ENCODE measurements at places on chromosomes 11 and 22.

DNA sequence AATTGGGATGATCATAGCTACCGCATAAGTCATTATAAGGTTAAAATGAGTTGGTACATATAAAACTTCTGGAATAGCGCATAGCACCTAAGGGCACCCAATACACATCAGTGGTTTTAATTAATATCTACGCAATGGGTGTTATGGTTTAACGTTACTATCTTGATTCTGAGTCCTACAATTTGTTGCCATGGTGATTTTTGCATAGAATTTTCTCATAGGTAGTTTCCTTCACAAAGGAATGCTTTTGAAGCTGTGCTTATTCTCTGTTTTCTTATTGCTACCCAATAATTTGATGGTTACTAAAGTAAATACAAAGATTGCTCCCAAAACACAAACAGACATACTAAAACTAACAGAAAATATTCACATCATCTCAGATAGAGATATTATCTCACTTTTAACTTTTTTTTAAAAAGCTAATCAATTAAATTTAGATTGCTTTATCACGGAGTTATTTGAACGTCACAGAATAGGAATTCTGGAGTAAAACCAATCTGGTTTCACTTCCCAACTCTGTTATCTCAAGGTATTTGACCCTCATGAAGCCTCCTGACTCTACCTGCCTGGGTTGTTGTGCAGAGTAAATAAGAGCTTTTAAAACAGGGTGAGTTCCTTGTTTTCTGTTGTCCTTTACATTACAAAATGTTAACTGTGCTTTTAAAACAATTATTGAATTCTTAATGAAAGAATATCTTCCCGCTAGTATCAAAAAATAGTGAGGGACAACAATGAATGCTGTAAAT, 635.5 kb upstream of the CCDC90B start:
- DNase-seq = no peak

- no peak for DNase-seq
Measured at GRCh38 chr11:76085270-76085669, 121.0 kb downstream of the WNT11 start.

DNA sequence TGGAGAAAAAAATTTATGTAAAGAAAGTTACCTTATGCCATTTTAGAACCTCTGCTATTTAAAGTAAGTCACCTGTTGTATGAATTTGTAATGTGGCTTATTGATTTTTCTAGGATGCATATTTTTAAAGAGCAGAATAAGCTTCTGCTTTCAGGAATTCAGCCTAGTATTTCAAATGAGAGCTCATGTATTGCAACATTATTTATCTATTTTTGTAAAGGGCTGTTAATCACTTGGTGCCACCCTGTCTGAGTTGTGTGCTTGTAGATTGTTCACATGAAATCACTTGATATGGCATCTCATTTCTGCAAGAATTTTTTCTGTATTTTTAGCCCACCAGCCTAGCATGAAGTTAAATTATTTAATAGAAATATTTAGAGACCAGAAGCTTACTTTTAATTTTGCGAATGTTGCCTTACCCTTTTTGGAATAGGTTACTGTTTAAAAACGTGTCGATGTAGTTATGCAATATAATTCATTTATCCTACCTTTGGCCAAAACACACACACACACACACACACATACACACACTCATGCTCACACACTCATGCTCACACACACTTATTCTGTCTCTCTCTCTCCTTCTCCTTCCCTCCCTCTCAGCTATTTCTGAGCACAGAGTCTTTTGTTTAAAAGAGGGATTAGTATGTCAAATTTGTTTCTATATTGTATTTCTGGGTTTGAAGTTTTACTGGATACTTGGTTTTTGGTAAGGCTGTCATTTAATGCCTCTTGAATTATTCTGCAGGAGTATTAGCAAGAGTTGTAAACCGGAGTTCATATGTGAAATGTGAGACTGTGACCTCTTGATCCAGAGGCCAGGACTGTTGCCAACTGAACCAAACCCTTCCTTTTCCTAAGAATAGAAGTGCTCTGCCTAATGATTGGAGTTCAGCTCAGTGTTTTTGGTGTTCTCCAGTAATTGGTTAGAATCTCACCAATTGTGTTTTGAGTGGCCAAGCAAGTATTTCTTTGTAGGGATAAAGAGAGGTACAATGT, 34.4 kb downstream of the YAP1 start:
- no peak for DNase-seq

- DNase-seq = no peak
Measured at GRCh38 chr11:15913261-15913660, 443.1 kb downstream of the SOX6 start.

DNA sequence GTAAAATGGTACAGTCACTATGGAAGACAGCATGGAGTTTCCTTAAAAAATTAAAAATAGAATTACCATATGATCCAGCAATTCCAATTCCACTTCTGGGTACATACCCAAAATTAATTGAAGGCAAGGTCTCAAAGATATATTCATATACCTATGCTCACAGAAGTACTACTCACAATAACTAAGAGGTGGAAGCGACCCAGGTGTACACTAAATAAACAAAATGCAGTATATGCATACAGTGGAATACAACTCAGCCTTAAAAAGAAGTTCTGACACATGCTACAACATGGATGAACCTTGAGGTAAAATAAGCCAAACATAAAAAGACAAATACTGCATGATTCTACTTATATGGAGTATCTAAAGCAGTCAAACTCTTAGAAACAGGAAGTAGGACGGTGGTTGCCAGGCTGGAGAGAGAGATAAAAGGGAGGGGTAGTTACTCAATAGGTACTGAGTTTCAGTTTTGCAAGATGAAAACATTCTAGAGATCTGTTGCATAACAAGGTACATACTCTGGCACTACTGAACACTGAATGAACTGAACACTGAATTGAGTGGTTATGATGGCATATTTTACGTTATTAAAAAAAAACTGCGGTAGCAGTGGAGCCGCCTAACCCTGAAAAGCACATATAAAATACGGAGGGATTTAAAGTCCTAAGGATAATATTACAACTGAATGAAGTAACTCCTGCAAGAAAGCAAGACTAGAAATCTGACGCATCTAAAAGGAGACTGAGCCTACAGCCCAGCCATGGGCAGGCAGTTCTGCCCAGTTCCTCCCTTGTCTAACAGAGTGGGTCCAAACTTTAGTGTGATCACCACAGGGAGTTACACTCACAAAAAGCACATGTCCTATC, 12.8 kb downstream of the DGCR2 start:
- DNase-seq = no peak

GRCh38 chr22:29623553-29624169, 20.2 kb downstream of the NF2 start:
- no peak for DNase-seq

GRCh38 chr11:1483445-1483961, 3.1 kb downstream of the MOB2 start:
- DNase-seq = no peak

DNA sequence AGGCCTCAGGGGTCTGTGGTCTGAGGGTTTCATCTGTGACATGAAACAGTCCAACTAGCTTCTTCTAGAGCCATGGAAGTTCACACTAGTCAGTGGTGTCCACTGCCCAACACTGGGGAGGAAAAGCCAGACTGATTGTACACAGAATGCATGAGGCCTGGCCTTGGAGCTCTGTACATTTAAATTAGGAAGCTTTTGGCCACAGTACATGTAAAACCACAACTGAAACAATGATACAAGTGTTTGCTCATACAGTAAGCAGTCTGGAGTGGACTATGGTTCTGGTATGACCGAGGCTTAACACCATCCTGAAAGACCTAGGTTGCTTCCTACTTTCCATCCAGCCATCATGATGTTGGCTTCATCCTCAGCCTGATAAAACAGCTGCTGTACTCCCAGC, 73.8 kb upstream of the SESN3 start:
- DNase-seq = no peak

DNA sequence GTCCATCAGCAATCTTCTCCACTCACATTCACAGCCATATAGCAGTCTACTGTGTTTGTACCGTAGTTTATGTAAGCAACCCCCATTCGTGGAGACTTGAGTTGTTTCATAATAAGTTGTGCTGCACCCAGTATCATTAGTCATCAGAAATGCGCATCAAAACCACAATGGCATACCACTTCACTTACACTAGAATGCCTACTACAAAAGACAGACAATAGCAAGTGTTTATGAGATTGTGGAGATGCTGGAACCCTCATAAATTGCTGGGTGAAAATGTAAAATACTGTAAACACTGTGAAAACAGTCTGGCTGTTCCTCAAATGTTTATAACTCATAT, 133.3 kb downstream of the ATXN10 start:
- DNase-seq = no peak

GRCh38 chr11:44607319-44607962, 42.0 kb downstream of the CD82 start:
- no peak for DNase-seq

DNA sequence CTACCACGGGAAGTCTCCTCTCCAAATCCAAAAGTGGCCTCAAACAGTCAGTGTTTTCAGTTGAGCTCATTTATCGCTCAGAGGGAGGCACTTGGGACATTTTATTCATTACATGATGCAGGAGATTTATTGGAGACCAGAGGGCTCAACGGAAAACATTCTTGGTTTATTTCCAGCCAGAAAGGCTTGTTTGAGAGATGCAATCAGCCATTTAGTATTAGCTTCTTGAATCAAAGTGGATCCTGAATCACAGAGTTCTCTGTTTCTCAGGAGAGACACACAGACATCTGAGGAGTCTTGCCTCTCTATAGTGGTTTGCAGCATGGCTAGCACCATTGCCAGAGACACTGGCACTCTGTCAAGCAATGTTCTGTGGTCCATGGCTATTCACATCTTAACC, 31.5 kb downstream of the CD44 start:
- no peak for DNase-seq

- no peak for DNase-seq
Measured at GRCh38 chr22:17113600-17113999, 7.6 kb downstream of the TMEM121B start.

GRCh38 chr11:71334191-71334590, 81.8 kb upstream of the SHANK2 start:
- no peak for DNase-seq

DNA sequence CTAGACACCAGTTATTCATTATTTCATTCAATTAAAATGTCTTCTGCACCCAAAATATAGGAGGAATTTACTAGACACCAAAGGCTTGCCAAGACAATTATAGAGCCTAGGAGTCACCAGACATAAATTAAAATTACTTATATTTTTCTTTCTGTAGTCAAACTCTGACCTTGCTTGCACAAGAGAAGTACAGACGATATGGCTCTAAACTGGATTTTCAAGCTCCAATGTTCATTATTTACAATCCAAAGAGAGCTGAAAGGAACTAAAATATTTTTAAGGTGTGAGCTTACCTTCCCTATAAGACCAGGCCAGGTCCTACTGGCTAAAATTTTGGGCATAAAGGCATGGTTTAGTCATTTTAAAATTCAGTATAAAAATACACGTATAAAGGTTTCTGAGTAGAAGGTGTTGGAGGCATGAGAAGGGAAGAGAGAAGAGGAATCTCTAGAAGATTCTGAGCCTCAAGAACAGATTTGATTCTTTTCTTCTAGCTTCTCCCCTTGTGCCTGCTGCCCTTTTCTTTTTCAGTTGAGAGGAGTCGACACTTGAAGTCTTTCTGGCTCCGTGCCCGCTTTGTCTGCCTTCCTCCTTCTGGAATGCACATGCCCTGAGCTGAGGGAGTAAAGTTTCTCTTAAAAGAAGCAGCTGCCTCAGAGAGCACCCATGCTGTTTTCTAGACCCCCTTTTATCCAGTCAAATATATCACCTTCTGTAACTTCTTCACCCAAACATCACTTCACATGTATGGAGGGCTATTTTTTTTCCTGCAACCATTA, 13.5 kb downstream of the C11orf97 start:
- no peak for DNase-seq

GRCh38 chr22:41198027-41198580, 7.0 kb upstream of the L3MBTL2 start:
- DNase-seq = no peak

DNA sequence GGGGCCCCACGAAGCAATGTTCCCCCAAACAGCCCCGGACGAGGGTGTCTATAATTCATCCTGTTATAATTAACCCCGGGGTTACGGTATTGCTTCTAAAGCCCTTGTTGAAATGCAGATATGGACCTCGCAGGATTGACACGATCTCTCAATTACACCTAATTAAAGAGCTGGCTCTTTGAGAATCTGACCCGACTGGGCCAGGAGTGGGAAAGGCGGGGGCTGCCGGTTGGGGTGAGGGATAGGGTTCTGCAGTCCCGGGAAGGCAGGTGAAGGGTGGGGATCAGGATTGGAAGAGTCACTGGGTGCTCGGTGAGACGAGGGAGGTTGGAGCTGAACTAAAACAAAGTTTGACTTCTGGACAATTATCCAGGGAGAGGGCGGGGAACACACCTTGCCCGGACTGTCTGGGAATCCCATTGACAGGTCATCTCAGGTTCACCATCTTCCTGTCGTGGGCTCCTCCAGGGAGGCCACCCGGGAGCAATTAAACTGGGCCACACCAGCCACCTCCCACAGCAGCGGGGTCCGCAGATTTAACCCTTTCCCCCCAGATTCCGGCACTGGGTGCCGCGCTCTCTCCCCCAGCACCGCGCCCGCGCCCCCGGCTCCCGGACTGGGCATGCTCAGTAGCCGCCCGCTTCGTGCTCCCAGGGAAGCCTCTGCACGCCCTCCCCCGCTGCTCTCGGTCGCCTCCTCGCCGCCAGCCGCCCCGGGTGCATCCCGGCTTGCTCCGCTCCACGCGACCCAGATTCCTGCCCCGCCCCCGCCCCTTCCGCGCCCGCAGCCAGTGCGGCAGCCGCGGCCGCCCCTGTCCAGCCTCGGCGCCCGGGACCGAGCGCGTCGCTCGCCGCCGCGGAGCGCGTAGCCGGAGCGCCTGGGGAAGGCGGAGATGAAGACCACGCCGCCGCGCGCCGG, at the start of gene ELMOD1:
Gene ELMOD1 (plus strand): TSS at position 688 of the 918 bp plus-strand sequence. CDS start 27,043 bp downstream, outside the sequence.
- no peak for DNase-seq

DNA sequence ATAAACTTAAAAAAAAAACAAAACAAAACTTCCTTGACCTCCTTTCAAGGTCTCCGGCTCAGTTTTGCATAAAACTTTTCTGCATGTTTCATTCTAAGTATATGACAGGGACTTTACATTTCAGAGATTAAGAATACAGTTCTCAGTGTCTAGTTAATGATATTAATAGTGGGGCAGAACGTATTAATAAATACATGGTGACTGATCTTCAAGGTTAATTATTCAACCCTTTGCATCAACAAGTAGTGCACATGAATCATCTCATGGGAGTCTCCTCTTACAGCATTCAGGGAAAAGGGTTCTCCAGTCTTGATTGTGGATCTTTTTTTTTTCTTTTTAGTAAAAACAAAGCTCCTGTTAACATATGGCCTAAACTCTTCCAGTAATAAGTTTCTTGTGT, 146.8 kb downstream of the KIRREL3 start:
- no peak for DNase-seq
